ENCODE measurements at places on chromosomes 7 and 10.
A peak's percentile ranks its signal among the peaks of the same experiment; 100 is the strongest.

DNA sequence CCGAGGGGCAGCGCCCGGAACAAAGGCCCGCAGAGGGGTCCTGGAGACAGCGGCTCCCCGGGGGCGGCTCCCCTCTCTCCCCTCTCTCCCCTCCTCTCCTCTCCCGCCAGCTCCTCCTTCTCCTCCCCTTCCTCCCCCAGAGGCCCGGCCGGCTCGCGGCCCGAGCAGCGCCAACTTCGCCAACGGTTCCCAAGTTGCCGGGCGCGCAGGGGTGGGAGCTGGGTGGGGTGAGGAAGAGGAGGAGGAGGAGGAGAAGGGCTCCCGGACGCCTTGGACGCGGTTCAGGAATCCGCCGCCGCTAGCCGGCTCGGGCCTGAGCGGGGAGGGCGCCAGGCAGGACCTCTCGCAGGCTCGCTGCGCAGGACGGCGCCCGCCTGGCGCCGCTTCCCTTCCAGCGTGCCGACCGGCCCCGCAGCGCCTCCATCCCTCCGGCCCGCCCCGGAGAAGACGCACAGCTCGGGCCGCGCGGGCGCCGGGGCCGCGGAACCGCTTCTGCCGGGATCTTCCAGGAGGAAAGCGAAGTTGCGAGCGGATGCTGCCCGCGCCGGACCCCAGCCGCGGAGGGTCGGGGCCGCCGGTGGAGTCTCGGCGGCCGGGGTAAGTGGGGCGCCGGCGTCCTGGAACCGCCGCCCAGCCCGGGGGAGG, at the start of gene CHST3:
TSS of gene CHST3 (plus strand) at position 298 of the 645 bp plus-strand sequence. CDS start 41,448 bp downstream, outside the sequence.
- DNase-seq: no peak

- no peak for DNase-seq
Observed at GRCh38 chr10:126979311-126979710, 74.1 kb downstream of the DOCK1 start.

DNA sequence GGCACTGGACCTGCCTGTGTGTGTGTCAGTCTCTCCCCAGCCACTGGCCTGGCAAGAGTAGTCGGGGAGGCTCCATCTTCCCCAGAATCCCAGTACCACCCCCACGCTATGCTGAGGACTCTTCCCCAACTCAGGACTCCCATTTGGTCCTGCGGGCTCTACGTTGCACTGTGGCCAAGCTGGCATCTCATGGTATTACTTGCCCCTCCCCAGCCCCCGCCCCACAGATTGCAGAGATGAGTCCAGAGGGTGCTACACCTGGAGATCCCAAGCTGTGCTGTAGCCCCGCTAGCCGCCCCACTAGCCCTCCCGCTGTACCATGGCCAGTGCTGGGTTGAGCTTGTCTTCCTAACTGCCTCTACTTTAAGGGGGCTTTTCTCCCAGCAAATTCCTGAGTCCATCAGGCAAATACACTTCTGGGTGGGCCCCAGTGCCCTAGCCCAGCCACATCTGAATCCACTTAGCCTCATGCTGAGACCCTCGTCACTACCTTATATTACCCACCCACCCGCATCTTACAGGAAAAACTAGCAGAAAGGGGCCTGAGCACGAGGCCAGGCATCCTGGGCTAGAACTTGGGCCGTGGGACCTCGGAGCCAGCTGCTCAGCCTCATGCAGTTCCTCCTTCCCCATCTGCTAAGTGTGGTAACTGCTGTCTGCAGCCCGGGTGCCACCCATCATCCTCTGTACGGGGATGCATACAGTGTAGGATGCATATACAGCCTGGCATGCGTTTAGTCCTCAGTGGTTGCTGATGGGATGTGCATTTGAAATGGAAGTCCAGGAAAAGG, 65.8 kb upstream of the CACUL1 start:
- DNase-seq: no peak

DNA sequence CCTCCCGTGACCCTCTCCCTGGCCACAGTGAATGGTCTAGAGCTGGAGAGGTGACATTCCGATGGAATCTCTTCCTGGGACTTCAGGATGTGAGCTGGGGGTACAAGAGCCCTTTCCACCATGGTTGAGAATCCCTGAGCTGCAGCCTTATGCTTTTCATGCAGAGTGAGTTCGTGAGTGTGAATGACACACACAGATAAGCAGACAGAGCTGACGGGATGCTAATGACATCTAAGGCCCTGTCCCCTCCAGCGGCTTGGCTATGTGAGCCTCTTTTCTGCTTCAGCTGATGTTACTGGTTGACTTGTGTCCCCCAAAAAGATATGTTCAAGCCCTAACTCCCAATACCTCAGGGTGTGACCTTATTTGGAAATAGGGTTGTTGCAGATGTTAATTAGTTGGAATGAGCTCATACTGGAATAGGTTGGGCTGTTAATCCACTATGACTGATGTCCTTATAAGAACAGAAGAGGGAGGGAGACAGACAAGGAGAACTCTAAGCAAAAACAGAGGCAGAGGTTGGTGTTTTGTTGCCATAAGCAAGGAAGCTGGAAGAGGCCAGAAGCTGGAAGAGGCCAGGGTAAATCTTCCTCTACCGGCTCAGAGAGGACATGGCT, 111.1 kb upstream of the AFAP1L2 start:
- DNase-seq: no peak

GRCh38 chr7:77765906-77766800, 32.1 kb downstream of the TMEM60 start:
- no peak for DNase-seq

GRCh38 chr10:14562218-14563075, 212.2 kb downstream of the FAM107B start:
- DNase-seq: no peak

DNA sequence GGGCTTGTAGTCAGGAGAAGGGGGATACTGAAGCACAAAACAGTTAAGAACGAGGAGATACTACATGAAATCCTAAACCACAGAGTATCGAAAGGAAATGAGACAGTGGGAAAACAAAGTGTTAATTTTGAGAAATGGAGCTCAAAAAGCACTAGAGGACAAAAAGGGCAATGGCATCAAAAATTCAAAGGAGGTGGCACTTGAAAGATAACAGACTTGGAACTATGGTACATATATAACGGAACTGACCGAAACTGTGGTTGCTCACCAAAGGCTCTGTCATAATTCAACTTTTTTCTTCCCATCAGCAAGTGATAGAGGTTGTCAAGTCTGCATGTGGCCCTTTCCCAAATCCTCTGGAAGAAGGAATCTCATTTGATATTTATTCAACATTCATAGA, 97.0 kb downstream of the CABCOCO1 start:
- no peak for DNase-seq

- no peak for DNase-seq
Observed at GRCh38 chr10:46016811-46017210, 13.6 kb downstream of the NCOA4 start.

DNA sequence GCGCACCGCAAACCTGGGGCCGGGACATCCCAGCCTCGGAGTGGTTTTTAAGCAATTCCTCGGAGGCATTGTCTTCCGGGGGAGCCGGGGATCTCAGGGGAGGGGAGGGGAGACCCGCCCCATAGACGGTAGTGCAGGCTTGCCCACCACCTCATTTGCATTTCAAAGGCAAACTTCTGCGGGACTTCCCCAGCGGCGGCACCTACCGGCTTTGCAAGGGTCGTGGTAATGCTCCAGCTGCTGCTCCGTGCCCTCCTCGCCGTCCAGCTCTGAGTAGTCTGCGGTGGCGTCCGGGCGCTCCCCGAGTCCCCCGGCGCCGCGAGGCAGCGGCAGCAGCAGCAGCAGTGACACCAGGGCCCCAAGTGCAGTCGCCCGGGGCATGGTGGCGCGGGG, 425 bp downstream of the TLL2 start:
- no peak for DNase-seq

DNA sequence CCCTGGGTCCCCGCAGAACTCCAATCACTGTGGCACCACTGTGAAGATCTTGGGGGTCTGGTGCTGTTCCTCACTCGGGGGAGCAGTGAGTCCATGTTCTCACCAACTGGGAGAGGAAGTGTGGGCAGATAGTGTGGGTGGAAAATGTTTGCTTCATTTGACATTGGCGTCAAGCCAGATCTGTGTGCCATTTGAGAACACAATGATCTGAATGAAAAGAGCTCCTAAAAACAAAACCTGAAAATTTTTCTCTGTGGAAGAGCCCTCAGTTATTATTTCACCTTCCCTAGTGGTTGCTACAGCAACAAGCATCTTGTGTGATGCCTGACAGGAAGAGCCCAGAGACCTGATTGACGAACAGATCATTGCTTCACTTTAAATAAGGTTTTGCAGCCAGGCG, 125.6 kb downstream of the VIPR2 start:
- DNase-seq: no peak

- DNase-seq: no peak
Observed at GRCh38 chr10:97851341-97852001, 1.8 kb downstream of the GOLGA7B start.

DNA sequence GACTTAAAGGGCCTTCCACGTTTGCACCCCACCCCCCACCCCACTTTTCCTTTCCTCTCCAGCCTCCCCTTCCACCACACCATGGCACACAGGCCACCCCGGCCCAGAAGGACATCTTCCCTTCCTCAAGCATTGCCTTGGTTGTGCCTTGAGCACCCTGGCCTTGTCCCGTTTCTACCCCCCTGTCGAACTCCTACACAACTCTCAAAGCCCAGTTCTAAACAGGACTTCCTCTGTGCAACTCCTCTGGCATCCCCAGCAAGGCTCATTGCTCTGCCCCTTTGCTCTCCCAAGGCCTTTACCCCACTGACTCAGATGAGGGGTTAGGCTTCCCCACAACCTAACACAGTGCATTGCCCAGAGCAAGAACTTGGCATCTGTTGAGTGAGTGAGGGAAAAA, 136.1 kb downstream of the HERPUD2 start:
- no peak for DNase-seq

DNA sequence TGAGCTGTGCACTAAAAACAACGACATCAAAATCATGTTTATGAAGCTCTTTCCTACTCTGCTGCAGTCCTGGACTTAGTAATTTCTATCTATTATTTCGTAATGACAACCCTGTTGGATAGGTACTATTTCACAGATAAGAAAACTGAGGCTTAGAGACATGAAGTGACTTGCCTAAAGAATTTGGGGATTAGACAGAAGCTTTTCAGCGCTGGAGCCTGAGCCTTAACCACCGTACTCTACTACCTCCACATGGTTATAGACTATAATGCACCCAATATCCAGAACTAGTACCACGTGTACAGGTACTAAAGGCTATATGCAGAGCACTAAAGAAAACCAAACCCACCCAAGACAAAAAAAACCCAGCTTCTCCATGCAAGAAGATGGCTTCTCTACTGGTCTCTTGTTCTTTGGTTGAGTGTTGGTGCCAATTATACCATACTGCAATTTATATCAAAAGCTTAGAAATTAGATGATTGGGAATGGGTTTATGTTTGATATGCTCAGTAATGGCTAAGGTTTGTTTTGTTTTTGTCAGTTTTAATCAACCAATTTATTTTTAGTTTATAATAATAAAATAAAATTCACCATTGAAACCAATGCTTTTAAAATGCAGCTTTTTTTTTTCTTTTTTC, 6.5 kb upstream of the SNX10 start:
- DNase-seq: no peak

GRCh38 chr10:77784856-77785255, 141.7 kb downstream of the DLG5 start:
- no peak for DNase-seq

DNA sequence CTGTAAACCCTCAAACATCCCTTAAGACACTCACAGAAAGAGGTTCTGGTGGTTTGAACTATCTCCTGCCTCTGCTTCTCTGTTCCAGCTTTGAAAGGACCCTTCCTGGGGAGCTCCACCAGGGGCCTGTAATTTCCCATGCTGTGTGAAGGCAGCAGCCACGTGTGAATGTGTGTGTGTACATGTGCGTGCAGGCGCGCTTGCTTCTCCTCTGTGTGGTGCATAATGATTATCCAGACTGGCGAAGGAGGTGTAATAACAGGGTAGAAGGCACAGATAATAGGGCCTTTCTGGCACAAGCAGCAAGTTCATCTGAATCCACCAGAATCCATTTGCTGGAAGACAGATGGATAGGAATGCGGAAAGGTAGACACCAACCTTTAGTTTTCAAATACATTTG, 466.5 kb downstream of the GRID1 start:
- no peak for DNase-seq

GRCh38 chr10:19195698-19196097, 147.1 kb downstream of the MALRD1 start:
- no peak for DNase-seq

- DNase-seq: no peak
Observed at GRCh38 chr7:30479202-30480120, 877 bp upstream of the NOD1 start.

- no peak for DNase-seq
Observed at GRCh38 chr10:33732161-33732680, 397.8 kb upstream of the NRP1 start.

DNA sequence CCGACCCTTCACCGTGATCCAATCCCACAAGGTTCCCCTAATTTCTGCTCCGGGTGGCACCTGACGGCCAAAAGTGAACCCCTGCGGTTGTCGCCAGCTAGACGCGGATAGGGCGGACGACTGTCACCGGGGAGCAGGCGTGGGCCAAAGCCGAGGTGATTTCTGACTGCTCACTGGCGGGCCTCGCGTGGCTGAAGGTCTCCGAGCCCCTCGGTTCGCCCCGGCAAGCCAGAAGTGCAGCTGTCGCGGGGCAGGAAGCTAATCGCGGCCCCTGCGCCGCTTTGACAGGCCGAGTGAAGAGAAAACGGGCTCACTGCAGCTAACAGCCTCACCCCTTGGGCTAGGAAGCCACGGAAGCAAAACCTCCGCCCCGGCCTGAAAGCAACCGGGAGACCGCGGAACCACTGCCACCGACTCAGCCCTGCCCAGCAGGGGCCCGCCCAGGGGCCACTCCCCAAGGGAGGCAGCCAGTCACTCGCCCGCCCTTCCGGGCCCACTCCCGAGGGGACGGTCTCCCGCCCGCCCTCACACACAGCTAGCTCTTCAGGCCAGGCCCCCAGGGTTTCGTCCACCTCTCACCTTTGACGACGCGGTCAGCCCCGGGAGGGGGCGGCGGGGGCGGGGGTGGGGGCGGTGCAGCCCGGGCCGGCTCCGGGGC, 469 bp downstream of the PPP3CB start:
- DNase-seq: peak; percentile 69

- no peak for DNase-seq
Observed at GRCh38 chr10:50635286-50635685, 11.5 kb upstream of the SGMS1 start.

GRCh38 chr7:37448011-37448635, 541 bp downstream of the ELMO1 start:
- DNase-seq: peak; percentile 25

DNA sequence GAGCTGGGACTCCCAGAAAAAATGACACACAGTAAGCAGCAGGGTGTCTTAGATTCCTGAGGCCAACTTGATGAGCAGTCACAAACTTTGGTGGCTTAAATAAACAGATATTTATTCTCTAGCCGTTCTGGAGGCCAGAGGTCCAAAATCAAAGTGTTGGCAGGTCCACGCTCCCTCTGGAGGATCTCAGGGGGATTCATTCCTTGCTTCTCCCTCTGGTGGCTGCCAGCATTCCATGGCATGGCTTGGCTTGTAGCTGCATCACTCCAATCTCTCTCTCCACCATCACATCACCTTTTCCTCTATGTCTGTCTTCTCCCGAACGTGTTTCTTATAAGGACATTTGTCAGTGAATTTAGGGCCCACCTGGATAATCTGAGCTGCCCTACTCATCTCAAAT, 98.4 kb downstream of the OSBPL3 start:
- DNase-seq: no peak
